ENCODE measurements at places on chromosomes 4 and X.

DNA sequence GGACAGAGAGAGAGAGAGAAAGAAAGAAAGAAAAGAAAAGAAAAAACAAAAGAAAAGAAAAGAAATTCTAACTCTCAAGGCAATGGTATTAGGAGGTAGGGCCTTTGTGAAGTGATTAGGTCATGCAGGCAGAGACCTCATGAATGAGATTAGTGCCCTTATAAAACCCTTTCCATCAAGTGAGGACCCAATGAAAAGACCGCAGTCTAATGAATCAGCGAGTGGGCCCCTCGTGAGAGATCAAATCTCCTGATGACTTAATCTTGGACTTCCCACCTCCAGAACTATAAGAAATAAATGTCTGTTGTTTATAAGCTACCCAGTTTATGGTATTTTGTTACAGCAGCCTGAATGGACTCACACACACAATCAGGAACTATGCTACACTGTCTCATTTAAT is 16.9 kb downstream of the AASDH start:
- no peak for DNase-seq

GRCh38 chr4:16726368-16727050 is 171.9 kb downstream of the LDB2 start:
- no peak for DNase-seq

- DNase-seq = peak; percentile 25
Measured at GRCh38 chr4:107578321-107578720, 141.7 kb downstream of the PAPSS1 start.

DNA sequence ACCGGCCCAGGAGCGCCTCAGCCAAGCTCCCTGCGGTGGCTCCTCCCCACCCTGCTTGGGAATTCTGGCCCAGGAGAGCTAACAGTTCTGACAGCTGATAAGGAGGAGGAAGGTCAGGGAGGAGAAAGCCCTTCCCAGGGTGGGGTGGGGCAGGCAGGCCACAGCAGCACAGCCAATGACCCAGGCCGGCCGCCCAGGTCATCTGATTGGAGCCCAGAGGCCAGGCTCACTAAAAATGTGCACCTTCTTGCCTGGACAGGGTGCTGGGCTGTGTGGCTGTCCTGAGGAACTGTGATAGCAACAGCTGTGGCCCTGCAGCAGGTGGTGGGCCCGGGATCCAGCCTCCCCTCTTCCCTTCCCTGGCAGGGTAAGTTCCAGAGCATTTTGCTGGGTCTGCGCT is 17.2 kb upstream of the SH3TC1 start:
- no peak for DNase-seq

GRCh38 chrX:44162964-44163475 is 180.5 kb downstream of the EFHC2 start:
- no peak for DNase-seq

GRCh38 chr4:154435895-154436294 is 55.7 kb downstream of the DCHS2 start:
- DNase-seq = no peak

DNA sequence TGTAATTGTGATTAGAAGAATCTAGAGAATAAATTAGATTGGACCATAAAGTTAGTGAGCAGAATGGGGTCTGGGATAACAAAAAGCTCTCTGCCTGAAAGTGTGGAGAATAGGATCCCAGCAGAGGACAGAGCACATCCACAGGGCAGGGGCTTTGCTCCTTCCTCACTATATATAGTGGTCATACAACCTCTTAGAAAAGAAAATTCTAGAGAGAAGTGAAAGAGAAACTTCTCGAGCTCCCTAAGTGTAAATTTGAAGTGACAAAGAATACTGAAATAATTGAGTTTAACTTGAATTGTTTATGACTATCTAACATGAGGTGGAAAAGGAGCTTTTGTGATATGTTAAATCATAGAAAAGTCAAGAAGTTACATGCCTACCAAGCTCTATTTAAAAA is 14.9 kb downstream of the ADAM29 start:
- DNase-seq = no peak

DNA sequence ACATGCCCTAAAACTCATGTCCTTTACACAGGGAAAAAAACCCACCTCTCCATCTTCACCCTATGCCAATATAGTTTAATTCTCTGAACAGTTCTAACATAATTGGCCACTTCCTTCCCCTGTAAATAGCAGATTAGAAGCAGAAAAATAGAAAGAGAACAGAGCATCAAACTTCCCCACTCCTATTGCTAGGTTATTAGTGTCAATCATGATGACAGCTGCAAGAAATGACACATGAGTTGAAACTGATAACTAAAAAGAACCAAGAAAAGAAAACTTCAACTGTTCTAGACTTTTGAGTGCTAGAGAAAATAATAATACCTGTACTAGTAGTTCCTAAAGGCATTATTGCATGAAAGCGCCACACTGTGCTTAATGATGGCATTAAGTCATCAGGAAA is 284.5 kb upstream of the TRPC5 start:
- DNase-seq = no peak

GRCh38 chr4:141347684-141348083 is 127.0 kb downstream of the ZNF330 start:
- DNase-seq = no peak

DNA sequence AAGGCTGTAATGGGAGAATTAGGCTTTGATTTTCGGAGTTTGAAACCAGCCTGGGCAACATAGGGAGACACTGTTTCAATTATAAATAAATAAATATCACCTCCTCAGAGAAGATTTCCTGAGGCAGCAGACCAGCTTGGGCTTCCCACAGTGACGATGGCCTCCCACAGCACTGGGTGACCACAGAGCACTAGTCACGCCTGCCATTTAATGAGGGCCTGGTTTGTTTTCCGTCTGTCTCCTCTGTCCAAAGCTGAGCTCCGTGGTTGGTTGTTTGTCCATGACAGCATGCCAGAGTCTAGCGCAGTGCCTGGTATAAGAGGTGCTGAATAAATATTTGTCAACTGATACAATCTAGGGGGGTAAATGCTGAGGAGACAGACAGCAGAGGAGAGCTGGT is 10.4 kb upstream of the PDGFRA start:
- DNase-seq = no peak

DNA sequence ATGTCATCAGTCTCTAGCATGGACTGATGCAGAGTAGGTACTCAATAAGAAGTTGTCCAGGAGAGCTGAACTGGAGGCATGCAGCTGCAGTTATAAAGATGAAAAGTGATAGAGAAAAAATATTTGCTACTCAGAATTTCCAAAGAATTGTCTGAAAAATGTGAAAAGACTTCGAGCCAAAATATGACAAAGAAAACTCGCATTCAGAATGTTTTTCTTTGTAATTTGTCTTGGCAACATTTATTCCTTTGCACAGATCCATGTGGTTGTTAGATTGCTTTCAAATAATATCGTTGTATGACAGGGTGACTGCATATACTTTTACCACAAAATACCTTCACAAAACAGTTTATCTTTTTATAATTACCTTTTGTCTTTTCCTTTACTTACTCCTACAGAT is 128.0 kb upstream of the SLC4A4 start:
- no peak for DNase-seq

- DNase-seq = no peak
Measured at GRCh38 chr4:64014647-64015046, 394.6 kb downstream of the TECRL start.

GRCh38 chrX:45379236-45379635 is 178.6 kb upstream of the DIPK2B start:
- no peak for DNase-seq

DNA sequence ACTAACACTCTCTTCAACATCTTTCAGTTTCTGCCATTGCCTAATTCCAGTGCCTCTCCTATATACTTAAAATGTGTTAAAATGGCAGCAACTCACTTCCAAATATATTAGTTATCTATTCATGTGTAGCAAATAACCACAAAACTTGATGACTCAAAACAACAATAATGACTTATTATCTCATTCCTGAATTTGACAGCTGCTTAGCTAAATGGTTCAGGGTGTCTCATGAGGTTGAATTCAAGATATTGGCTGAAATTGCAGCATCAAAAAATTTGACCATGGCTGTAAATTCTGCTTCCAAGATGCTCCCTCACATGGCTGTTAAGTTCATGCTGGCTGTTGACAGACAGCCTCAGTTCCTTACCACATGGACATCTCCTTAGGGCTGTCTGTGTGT is 25.3 kb downstream of the PITX2 start:
- no peak for DNase-seq

DNA sequence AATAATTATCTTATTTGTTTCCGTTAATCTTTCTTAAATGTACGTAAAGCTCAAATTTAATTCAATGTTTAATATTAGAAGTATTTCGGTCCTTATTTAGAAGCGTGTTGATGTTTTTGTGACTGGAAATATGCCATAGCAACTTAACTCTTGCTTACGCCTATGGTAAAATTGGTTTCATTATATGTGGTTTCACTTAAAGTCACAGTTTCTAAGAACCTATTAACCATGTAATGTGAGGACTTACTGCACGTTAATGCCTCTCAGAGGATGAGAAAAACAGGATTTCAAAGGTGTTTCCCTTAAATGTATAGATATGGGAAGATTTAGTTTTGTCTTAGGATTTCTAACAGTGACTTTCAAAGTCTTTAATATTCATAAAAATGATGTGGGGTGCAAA is 206.4 kb upstream of the IL15 start:
- DNase-seq = no peak

GRCh38 chrX:8377041-8377440 is 87.6 kb upstream of the VCX3B start:
- DNase-seq = no peak

GRCh38 chrX:69305333-69306062 is 140.2 kb upstream of the PJA1 start:
- DNase-seq = no peak

- no peak for DNase-seq
Measured at GRCh38 chr4:24807611-24808010, 12.2 kb downstream of the SOD3 start.

GRCh38 chrX:96432647-96433046 is 252.0 kb upstream of the DIAPH2 start:
- peak; percentile 59 for DNase-seq

GRCh38 chrX:118964252-118964651 is 10.2 kb upstream of the LONRF3 start:
- no peak for DNase-seq

GRCh38 chrX:138191998-138192397 is 519.5 kb downstream of the FGF13 start:
- no peak for DNase-seq

- no peak for DNase-seq
Measured at GRCh38 chr4:7423391-7423790, 11.3 kb downstream of the PSAPL1 start.

- peak; percentile 45 for DNase-seq
Measured at GRCh38 chr4:7892212-7893019, 47.2 kb downstream of the AFAP1 start.

DNA sequence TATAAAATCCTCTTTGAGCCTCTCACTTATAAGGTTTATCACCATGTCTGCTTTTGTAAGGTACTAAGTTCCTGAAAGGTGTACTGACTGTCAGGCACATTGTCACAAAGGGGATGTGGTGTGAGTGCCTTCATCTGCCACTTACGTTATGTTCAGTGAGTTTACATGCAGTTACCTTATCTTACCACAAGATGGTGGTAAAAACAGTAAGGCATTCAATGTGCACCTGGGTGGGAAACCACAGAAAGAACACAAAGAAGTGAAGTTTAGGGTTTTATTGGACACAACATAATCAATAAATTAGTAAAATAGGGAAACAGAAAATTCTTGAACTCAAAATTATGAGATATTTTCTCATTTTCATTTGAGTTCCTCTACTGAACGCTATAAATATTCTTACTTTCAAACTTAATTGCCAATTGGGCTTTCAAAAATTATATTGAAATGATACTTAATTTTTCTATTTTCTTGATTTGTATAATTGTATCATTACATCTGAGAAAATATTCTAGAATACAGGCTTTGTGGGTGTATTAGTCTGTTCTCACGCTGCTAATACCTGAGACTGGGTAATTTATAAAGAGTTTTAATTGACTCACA is 650.8 kb downstream of the PCDH7 start:
- DNase-seq = peak; percentile 17

DNA sequence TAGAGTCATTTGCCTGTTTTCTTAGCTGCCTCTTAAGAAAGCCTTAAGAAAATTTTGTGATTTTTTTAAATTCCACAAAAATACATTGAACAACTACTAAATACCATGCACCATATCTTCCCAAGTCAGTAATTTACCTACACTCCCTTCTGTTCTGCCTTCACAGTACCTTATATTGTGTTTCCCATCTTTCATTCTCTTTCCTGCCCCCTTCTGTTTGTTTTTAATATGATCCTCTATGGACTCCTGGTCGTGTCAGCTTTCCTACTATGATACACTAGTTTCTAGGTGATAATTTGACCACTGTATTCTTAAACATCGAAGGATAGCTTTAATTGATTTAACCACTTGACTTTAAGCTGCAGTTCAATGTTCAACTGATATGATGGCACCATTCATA is 297.7 kb upstream of the HAND2 start:
- no peak for DNase-seq

GRCh38 chrX:146006637-146007036 is 189.0 kb downstream of the SLITRK2 start:
- DNase-seq = no peak

DNA sequence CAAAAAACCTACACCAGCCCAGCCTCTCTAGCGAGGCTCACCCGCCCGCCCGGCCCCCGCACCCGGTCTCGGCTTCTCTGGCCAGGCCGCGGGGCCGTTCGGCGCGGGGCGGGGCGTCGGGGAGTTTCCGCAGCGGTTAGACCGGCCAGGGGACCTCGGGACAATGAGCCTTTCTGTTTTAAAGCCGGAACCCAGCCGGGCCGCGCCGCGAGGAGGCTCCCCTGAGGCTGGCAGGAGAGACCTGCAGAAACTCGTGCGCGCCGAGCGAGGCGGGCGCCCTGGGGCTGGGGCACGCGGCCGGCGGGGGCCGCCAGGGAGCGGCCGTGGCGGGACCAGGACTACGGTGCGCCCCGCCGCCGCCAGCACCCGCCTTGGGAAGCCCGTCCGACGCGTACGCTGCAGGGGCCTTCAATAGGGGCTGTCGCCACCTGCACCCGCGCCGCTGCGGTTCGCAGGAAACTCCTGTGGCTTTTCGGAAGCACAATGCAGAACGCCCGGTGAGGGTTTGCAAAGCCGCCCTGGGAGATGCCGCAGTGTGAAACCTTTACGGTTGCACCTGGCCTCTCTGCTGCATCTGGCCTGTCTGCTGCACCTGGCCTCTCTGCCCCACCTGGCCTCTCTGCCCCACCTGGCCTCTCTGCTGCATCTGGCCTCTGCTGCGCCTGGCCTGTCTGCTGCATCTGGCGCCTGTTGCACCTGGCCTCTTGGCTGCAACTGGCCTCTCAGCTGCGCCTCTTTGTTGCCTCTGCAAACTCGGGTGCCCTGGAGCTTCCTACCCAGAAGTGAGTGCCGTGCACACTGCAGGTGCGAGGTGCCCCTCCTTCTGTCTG is 63.9 kb downstream of the TRAPPC11 start:
- peak; percentile 6 for DNase-seq

DNA sequence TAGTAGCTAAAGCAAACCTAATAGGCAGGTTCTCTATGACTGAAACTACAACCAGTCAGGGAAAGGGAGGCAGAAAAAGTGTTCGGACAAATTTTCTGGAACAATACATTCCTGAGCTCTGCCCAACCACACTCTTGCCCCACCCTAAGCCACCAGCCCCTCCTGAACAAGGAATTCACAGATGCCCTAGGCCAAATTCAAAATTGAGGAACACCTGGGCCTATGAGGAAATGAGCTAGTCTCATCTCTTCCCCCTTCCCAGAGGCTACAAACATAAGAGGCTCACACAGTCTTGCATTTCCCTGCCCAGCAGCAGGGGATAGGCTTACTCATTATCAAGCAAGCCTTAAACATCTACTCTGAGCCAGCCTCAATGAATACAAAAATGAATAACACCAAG is 284.7 kb downstream of the ZNF674 start:
- DNase-seq = no peak

Measured in fibroblast of gingiva (primary cell).